Skin of body (tissue), 3 donors: ENCODE measurements at places on chromosomes 13 and 19.

GRCh38 chr13:98916403-98916802, 61.5 kb downstream of the DOCK9 start:
- DNase-seq = no peak

DNA sequence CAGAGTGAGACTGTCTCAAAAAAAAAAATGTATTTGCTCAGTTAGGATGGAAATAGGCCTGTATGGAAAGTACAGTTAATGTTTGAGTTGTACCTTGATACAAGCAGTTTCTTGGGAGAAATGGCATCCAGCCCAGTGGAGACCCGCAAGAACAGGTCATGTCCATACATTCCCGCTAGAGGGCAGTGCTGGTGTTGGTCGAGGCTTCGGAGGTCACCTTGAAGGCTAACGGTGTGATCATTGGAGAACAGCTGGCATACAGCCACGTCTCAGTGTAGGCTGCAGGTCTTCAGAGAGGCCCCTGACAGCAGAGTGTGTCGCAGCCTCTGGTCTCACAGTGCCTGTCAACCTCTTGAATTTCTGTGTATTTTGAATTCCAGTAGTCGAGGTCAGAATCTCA, 7.5 kb downstream of the ZNF610 start:
- DNase-seq = no peak

DNA sequence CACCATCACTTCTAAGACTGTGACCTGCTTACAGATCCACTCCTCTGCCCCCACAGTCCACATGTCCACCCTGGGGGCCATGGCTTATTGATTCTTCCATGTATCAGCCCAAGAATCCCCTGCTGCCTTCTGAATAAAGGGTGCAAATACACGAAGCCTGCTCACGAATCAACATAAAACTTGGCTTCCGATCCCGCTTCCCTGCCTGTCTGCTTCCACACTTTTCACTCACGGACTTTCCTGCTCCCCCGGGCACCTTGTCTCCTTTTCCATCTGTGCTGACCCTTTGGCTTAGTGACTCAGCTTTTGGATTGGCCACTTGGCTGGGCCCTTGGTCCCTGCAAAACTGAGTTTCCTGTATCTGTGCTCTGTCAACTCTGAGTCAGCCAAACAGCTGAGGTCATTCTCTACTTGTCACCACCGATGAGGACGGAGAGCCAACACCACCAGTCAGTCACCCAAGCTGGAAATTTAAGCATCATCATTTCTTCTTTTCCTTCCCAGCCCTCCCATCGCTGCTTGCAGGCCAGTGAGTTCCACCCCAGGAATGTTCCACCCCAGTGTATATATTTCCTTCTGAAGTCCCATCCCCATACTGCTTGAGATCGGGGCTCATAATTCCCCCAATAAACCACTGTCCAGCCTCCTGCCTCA, 11.4 kb upstream of the USP12 start:
- no peak for DNase-seq

- DNase-seq = no peak
Observed at GRCh38 chr19:19538785-19539166, 711 bp downstream of the CILP2 start.

GRCh38 chr13:64930636-64931035, 2299.5 kb downstream of the PCDH9 start:
- DNase-seq = no peak

- DNase-seq = no peak
Observed at GRCh38 chr19:1799695-1800342, 12.3 kb downstream of the ATP8B3 start.

DNA sequence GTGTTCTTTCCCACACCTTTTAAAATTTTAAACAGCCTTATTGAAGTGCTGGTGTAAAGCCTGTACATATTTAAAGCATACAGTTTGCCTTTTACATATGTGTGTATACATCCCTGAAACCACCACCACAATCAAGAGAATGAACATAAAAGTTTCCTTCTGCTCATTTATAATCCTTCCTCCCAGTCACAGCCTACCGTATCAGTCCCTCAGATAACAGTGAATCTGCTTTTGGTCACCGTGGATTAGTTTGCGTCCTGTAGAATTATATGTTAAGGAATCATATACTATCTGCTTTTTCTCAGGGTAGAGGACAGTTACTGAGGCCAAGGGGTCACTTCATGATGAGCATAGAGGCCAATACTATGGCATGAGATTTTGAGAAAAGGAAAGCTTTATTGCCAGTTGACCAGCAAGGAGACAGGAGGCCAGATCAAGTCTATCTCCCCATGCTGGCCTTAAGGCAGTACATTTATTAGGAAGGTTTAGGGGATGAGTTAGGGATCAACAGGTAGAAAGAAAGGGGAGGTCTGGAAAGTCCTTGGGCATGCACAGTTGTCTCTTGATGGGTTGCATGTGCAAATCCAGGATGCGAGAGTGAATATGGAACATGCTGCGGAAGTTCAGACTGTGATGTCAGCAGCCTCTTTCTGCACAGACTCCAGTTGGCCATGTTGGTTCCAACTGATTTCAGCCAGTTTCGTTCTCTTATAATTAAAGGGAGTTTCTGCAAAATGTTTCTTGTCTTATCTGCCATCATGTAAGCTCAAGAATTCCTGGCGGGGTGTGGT, 36.3 kb upstream of the LSM14A start:
- DNase-seq = no peak

DNA sequence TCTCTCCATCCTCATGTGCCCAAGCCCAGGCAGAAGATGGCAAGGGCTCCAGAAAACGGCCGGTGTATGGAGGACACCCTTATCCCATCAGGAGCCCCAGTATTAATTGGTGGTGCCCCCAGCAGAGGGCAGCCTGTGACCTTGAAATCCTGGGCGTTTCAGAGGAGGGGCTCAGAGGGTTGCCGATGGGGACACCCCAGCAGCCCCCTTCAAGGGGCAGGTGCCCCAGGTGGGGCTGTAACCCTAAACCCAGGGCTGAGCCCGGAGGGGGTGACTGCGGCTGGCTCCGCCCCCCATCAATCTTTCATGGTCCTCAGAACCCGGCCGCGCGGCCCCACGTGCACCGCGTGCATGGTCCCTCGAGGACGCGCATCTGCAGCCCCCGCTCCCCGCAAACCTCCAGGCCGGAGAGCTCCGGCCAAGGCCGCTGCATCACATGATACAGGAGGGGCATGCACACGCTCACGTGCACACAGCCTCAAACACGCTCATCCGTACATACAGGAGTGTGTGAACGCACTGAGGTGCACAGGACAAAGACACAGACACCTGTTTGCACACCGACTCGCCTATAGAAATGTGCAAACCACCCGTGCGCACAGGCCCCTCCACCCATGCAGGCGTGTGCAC, 949 bp downstream of the RAB3A start:
- no peak for DNase-seq

DNA sequence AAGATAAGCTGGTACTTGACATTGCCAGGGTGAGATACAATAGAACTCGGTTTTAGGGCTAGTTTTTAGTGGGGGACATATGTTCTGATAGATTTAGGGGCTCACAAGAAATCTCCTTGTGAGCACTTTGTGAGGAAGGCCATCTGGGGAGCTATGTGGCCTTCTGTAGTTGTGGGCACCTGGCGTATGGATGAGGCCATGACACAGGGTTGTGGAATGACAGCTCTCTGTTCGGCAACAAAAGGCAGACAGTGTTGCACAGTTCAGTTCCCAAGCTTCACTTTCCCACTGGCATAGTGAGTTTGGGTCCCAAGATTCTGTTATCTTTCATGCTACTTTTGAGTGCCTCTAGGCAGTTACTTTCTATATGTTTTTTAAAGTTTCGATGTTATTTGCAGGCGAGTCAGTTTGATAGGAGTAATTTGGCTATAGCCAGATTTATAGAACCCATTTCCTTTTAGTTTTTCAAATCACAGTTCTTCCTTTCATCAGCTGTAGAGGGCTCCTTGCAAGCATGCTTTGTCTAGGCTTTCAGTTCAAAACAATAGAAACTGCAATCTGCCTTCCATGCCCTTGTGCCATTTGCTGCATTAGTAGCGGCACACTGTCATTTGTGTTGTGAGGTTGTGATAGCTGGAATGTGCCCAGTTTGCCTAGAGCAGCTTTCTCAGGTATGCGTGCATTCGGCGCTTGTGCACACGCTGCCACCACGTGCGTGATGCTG, 70.6 kb upstream of the TEX29 start:
- no peak for DNase-seq
